ENCODE measurements at places on chromosomes 1 and 21.

DNA sequence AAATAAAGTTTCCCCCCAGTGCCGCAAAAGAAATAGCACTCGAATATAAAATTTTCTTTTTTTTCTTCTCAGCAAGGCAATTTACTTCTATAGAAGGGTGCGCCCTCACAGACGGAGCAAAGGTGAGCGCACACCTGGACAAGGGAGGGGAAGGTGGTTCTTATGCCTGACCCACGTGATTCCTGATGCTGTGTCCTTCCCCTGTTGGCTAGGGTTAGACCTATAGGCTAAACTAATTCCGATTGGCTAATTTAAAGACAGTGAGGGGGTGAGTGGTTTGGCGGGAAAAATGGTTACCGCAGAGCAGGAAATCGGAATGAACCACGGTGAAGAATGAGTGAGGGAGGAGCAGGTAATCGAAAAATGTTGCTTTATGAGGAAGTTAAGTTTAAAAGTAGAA, 607 bp upstream of the FAAH start:
- DNase-seq, result no peak

DNA sequence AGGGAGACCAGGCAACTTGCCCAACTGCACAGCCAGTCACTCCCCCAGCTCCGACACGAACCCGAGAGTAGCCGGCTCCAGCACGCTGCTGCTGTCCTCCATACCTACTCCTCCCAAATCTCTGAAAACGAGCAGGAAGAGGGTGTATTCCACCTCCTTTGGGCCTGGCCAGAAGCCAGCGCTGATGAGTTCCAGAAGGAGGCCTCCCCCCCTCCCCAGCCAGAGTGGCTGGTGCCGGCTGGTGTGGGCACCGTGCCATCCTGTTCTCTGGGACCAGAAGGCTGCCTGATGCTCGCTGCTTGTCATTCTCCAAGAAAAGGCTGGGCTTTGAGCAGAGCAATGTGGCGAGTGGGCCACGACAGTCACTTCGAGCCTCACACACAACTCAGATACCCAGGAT, 22.2 kb downstream of the KCNN3 start:
- DNase-seq, result no peak

GRCh38 chr1:61245696-61246400, 163.5 kb downstream of the NFIA start:
- no peak for DNase-seq

DNA sequence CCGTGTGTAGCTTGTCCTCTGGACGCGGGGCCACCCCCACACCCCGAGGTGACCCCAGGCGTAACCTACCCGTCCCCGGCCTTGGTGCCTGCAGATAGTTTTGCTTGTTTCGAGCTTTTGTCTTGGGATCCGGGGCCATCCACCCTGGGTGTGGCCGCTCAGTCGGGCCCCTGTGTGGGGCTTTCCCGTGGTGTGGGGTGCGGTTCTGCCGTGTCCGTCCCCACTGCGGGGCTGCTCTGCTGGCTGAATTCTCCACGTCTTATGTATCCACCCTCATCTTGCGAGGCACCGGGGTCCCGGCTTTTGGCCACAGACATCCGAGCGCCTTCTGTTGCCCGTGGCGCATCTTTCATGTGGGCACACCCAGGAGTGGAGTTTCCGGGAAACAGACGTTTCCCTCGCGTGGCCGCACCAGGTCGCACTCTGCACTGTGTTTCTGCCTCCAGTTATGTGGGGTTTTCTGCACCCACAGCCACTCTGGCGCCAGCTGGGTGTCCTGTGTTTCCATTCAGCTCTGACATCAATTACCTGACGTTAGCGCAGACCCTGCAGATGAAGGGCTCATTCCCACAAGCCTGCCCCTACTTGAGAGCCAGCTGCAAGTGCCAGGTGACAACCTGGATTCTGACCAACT, 64.9 kb downstream of the PRKCZ start:
- no peak for DNase-seq

DNA sequence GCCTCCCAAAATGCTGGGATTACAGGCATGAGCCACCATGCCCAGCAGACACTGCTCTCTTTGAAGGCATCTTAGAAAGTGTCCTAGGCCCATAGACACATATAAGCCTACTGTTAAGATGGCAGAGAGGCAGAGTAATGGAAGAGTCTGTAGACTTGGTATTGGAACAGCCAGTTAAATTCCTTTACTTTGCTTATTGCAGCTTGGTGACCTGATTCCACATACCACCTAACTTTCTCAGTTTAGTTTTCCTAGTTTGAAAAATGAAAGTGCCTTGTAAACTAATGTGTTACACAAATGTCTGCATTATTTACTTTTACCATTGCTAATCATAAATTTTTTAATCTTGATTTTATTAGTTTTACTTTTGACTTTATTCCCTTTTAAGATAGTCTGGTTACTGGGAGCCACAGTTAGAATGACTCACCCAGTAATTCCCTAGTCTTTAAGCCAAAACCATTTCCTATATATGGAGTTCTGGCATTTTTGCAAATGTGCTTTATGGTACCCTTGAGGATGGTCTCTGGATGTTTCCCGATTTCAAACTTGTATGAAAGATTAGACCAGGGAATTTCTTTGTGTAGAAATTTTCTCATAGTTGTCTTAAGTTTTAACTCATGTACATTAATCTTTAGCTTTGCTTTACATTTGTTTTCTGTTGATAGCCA, 6.4 kb downstream of the SMAP2 start:
- no peak for DNase-seq

- DNase-seq, result peak; percentile 29
These were observed 149.8 kb downstream of the PTPRC start for GRCh38 chr1:198788561-198789064.

DNA sequence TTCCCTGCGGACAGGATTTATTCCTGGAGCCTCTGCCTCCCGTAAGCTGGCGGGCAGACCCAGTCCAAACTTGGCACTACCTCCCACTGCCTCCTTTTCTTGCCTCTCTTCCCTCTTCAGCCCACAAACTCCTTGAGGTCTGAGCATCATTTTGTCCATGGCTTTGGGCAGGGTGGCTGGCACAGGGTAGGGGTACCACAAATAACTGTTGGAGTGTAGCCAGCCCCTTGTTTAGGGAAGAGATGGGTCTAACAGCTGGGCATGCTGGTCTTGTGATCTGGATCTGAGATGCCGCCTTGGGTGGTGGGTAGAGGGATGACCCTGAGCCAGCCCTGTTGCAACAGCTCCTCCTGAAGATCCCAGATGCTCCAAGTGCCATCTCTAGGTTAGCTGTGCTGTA, 71.4 kb upstream of the CLDN14 start:
- DNase-seq, result no peak

GRCh38 chr21:15967661-15968060, 237.9 kb downstream of the USP25 start:
- no peak for DNase-seq

DNA sequence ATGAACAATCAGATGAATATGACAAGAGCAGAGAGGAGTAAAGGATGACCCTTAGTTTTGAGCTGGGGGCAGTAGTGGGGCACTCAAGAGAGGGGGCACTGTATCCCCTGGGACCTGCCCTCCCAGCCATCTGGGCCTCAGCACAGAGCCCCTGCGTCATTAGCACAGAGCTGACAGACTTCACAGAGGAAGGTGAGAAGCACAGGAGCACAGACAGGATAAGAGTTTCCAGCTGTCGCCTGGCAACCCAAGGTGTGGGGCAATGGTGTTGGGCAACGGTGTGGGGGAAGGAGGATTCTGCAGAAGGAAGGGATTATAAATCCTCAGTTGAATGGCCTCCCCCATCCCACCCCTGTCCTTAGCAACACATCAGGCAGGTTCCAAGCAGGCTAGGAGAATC, 30.2 kb downstream of the RAB3B start:
- no peak for DNase-seq

GRCh38 chr1:48200166-48200900, 22.2 kb upstream of the SLC5A9 start:
- no peak for DNase-seq

- DNase-seq, result no peak
These were observed 86.0 kb downstream of the HHIPL2 start for GRCh38 chr1:222461941-222462340.

DNA sequence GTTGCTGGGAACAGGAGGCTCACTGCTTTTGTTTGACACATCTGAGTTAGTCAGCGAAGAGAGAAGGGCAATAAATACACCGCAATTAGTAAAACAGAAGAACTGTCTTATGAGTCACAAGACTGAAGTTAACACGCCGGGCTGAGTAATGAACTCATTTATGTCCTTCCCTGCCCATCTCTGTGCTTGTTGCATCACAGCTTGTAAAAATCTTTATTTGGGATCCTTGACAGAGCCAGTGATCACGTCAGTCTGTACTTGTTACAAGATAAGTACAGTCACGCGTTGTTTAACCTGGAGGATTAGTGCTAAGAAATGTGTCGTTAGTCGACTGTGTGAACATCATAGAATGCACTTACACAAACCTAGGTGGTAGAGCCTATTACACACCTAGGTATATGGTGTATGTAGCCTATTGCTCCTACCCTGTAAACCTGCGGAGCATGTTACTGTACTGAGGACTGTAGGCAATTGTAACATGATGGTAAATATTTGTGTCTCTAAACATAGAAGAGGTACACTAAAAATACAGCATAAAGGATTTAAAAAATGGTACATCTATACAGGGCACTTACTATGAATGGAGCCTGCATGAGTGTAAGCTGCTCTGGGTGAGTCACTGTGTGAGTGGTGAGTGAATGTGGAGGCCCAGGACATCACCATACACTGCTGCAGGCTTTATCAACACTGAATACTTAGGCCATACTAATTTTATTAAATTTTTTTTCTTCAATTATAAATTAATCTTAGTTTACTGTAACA, 272.2 kb downstream of the TNR start:
- no peak for DNase-seq

DNA sequence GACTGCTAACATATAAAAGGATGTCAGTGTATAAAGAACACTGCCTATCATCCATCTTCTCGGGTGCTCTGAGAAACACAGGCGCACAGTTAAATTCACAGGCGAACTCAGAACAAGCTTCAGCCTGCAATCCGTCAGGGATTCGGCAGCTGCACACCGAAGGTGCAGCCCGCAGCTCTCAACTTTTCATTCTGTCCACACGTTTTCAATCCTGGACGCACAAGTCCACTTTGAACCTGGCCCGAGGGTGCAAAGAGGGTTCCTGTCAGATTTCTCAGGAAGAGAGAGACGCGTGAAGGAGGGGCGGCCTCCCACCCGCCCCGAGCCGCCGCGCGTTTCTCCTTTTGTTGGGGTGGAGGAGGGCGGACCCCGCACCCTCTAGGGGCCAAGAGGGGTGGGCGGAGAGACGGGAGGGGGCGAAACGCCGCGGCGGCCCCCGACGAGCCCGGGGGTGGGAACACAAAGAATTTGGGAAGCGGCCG, 724 bp downstream of the DOCK7 start:
- peak; percentile 62 for DNase-seq

Measured in GM06990 (cell line).